Trophoblast cell (in vitro differentiated cells and primary cell): ENCODE measurements at places on chromosomes 11 and 22.

DNA sequence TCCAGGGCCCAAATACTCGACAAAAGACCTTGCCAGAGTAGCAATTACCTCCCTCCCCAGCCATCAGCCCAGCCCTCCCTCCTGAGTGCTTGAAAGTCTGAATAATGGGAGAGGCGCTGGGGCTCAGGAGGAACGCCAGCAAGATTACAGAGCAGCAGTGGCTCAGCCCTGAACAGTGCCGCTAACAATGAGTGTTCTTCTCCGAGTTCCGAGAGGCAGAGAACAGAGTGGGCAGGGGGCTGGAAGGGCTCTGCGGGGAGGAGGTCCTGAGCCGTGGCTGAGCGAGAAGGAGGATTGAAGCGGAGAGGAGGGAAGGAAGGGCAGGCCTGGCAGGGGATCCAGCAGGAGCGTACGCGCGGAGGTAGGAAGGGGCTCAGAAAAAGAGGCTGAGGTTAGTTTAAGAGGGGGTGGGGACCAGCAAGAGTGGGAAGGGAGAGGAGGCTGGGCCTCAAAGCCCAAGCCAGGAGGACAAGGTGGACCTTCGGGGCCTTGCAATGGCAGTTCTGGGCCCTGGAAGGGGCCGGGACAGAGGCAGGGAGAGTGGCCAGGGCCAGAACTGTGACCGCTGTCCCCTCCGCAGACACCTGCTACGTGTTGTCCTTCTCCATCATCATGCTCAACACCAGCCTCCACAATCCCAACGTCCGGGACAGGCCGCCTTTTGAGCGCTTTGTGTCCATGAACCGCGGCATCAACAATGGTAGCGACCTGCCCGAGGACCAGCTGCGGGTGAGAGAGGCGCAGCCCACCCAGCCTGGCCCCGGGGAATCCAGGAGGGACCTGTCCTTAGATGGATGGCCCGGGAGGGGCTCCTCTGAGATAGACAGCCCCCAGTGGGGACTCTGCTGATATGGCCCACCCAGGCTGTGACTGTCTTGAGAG, 20.6 kb downstream of the CYTH4 start:
- no peak for DNase-seq

DNA sequence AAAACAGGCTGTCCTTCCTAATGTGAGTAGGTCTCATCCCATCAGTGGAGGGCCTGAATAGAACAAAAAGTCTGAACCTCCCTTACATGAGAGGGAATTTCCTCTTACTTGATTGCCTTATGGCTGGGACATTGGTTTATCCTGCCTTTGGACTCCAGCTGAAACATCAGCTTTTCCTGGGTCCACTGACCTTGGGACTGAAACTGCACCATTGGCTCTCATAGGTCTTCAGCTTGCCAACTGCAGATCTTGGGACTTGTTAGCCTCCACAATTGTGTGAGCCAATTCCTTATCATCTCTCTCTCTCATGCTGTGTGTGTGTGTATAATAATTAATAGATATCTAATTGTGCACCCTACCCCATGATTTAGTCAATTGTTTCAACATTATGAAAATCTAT, 375.3 kb upstream of the DDI1 start:
- DNase-seq: no peak

DNA sequence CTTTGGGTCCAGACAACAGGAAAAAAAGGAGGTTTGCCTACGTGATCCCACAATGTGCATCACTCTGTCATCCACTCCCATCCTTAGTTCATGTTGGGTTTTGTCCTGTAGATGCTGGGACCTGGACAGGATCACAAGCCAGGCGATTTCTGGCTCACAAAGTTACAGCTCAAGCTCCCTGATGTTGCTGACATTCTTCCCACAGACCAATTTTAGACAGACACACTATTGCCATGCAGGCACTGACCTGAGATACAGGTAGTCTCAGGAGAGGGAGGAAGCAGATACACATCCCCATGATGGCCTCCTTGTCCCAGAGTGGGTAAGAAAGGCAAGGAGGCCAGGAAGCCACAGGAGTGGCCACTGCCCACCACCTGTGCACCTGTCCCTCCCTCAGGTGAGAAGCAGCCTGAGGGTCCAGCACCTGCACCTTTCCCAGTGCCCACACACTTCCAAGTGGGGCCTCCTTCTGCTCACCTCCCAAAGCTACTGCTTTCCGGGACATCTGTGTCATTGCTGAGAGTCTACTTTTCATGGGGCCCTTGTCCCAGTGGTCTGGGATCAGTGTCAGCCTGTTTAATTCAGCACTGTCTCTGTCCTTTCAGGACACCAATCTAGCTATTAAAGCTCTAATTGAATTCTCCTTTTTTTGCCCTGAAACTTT, 52.0 kb upstream of the TOP3B start:
- no peak for DNase-seq

GRCh38 chr11:62602141-62603071, 741 bp upstream of the MTA2 start:
- peak; percentile 62 for DNase-seq

DNA sequence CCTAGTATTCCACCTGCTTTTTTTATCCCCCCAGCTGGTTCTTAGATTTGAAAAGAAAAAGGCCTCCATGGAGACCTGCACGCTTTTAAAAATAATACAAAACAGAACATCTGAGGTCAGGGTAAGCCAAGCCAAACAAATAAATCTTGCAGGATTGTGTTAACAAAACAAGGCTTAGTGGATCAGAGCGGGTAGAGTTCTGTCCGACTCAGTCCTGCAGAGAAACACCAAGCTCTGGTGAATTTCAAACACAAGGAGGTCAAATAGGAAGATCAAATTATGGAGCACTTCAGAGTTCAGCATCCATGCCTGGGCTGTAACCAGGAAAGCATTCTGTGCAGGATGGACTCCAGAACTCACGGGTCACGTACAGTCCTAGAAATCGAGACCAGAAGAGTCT, 86.9 kb downstream of the SYN3 start:
- no peak for DNase-seq

DNA sequence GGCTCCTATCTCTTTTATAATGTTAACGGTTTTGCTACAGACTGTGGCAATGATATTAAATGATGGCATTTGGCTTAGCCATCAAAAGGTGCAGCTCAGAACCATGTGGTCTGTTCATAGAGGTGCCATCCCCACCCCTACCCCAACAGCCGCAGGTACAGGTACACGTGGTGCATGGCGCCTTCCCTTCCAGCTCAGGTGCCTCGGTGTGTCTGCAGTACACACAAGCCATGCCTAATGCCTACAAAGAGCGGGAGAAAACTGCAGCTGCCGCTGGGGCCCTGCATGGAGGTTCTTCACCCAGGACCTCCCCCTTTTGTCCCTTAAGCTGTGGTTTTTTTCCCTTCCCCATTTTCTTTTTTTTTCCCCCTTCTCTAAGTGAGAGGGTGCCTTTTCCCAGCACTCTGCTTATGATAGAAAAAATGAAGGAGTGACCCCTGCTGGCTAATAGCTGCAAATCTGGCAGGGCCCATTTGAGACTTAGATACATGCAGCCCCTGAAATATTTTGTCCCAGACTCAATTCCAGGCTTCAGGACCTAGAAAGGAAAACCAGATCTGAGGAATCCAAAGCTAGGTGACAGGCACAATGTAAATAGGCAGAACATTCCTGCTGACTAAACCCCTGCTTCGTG, 6.5 kb downstream of the OR52M1 start:
- no peak for DNase-seq

DNA sequence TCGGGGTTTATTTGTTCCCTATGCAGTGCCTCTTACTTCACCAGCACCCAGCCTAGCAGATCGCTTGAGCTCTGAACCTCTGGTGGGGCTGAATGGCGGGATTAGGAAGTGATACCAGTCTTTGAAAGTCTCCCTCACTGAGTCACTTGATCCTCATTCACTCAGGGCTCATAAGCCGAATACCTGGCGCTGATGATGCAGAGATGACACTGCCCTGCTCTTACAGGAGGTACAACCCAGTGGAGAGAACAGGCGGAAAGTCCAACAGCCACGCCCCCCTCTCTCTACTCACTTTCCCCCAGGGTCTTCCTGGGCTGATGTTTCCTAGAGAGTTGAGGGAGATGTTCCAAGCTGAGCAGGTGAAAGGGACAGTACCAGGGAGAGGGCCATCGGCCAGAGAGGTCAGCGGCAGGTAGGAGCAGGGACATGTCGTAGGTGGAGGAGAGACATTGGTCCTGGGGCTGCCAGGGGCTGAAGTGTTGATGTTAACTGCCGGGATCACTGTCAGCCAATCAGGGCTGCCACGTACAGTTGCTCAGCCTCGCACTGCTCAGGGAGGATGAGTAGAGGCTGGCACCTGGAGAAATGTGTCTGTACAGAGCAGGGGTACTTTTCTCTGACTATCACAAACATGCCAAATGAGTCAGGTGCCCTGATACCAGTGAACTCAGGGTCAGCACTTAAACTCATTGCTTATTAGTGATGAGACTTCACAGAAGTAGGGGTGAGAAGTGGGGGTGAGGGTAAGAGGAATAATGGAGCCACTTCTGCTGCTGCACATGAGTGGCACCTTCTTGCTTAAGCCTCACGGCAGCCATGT, 9.9 kb upstream of the APOBEC3A start:
- DNase-seq: peak; percentile 12

- no peak for DNase-seq
Measured at GRCh38 chr11:75733431-75734107, 15.9 kb downstream of the MOGAT2 start.

GRCh38 chr11:119409731-119410130, 13.2 kb downstream of the THY1 start:
- no peak for DNase-seq

GRCh38 chr11:12762278-12762677, 88.1 kb downstream of the TEAD1 start:
- no peak for DNase-seq

DNA sequence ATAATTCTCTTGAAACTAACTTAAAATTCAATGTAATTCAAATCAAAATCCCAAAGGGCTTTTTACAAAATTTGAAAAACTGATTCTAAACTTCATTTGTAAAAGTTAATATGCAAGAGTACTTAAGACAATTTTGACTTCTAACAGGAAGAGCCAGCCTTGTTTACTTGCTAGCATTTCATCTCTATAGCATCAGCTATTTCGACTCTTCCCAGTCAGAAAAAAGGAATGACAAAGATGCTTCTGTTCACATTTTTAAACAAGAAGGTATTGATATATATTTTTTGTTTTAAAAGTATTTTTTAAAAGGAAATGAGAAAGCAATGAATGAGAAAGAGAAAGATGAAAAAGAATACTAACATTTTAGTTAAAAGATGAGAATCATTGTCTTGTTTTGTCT, 16.4 kb downstream of the SLN start:
- no peak for DNase-seq

GRCh38 chr11:80746300-80746699, 1305.5 kb upstream of the TENM4 start:
- no peak for DNase-seq

DNA sequence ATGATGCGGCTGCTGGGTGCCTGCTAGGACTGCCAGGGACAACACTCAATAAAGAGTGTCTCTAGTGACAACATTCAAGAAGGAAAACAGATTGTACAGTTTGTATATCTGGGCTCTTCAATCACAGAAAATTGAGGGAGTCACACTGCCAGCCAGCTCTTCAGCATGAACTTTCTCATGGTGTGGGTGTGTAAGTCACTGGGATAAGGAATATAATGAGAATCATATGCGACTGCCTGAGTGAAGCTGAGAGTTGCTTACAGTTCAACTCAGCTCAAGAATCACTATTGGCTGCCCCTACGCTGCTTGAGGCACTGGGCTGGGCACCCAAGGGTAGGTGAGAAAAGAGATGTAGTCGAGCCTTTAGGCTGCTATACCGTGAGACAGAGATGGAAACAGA, 328.1 kb upstream of the PITPNB start:
- DNase-seq: no peak

DNA sequence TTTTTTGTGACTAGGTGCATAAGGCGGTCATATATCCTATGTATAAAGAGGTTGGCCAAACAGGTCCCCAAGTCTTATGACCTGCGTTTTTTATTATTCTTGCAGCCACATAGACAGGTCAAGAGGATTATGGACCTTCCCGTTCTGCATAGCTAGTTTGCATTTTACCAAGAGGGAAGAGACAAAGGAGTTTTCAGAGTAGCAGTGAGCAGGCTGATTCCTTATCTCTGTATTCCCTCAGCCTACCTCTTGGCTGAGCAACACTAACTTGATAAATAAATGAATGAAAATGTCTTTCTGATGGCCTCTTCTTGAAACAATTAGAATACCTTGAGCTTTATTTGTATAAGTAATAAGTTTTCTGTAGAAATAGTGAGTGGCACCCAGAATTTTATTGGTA, 180.5 kb downstream of the WNT11 start:
- DNase-seq: no peak

DNA sequence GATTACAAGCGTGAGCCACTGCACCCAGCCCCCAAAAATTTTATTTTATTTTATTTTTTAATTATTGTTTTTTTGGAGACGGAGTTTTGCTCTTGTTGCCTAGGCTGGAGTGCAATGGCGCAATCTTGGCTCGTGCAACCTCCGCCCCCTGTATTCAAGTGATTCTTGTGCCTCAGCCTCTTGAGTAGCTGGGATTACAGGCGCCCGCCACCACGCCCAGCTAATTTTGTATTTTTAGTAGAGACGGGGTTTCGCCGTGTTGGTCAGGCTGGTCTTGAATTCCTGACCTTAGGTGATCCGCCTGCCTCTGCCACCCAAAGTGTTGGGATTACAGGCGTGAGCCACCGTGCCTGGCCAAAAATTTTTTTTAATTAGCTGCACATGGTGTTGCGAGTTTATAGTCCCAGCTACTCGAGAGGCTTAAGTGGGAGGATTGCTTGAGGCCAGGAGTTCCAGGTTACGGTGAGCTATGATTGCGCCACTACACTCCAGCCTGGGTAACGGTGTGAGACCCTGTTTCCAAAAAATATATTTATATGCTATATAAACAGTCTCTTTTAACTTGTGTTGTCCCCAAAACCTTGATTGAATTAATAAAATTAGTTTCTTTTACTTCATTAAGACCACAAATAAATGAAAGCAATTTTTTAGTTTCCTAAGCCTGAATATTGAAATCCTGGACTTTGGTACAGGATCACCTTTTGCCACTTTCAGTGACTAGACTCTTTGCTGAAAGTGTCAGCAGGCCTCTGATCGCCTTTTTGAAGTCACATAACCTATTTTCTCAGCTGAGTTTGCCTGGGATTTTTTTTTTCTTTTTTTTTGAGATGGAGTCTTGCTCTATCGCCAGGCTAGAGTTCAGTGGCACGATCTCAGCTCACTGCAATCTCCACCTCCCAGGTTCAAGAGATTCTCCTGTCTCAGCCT, 16.2 kb downstream of the ATG13 start:
- no peak for DNase-seq

- DNase-seq: no peak
Measured at GRCh38 chr11:68828155-68828931, 13.4 kb downstream of the CPT1A start.

GRCh38 chr11:95923439-95923727, 524 bp downstream of the MTMR2 start:
- DNase-seq: no peak

DNA sequence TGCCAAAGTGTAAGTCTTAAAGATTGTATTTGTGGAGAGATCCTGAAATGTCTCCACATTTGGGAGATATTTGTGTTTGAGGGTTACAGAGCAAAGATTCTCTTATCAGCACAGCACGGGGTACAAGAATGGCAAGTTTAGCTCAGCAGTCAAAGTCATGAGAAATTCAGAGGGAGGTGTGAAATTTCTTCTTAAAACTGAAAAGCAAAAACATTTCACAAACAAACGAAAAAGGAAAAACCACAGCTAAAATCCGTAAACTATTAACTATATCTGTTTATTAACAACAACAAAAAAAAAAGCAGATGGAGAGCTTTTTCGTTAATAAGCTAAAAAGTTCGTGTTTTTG, 40.9 kb upstream of the ETS1 start:
- DNase-seq: no peak
